ENCODE measurements at places on chromosomes 5 and 9.

DNA sequence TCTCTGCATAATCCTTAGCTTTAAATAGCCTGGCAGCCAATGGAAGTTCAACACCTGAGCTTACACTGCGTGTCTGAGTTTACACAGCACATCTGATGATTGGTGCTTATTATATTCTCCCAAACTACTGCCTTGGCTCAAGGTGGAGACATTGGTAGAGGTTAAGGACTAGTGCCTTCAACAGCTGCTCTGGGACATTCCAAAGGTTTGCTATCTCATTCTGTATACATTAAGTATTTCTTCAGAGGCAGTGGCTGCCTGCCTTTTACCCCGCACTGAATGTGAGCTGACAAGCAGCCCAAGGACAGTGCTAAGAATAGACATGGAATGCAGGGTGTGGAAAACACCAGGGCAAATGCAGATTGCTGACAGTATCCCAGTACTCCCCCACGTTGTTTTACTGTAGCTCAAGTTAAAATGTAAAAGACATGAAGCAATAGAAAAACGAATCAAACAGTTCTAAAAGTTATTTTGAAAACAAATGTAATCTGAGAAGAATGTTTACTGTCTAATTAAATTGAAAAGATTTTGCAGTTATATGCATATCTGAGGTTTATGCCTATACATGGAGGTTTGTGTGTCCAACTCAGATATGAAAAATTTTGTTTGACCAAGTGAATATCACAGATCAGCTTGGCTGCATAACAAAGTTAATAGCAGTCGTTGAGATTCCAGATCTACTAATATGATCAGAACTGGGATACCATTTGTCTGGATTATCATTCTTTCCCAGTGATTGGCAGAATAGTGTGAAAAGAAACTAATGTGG, 1.8 kb downstream of the HSPB3 start:
- DNase-seq: peak; percentile 75

GRCh38 chr5:102760815-102761214, 5.7 kb downstream of the PAM start:
- peak; percentile 67 for DNase-seq

DNA sequence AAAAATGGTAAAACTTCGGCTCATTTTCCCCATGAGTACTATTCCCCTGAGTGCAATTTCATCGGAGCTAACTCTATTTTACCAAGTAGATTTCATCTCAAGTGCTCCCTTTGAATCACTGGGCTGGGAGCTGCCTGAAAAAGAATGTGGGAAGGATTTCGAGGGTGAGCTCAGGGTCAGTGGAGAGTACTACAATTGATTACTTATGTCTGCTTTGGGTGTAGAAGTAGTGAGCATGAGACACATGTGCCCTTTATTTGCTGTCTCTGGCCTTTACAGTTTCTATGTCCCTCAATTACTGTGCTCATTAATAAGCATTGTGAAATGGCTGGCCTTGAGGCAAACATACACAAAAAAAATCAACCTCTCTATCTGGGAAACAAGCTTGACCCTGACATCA, 172.7 kb upstream of the RFX3 start:
- no peak for DNase-seq

DNA sequence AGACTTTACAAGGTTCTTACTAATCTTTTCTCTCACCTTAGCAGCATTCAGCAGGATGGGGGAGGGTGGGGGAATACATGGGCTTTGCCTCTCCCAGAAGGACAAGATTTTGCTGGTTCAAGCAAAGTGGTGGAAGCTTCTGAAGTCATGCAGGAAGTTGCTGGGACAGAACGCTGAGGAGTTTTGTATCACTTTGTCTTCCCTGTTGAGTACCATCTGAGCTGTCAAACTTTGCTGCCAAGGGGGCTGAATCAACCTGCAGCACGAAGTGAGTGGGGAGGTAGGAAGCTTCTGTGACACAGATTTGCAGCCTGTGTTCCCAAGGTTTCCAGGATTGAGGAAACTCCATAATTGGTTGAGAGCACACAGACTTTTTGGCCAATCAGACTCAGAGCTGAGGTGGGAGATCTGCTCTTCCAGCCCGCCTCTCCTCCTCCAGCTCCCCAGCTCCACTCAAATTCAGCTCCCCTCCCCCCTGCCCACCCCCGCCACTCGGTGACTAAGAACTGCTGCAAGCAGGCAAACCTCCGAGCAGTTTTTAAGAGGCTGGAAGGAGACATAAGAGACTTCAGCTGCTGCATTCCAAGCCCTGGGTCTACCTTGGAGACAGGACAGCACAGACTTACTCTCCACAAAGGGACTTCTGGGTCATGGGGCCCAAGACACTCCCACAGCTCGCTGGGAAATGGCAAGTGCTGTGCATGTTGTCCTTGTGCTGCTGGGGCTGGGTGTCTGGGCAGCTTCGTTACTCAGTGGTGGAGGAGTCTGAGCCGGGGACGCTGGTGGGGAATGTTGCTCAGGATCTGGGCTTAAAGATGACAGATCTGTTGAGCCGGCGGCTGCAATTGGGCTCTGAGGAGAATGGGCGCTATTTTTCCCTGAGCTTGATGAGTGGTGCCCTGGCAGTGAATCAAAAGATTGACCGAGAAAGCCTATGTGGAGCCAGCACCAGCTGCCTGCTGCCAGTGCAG, at the start of gene PCDHGC5:
TSS of gene PCDHGC5 (plus strand) at position 491 of the 971 bp plus-strand sequence. CDS start at position 651, 160 bp downstream.
- no peak for DNase-seq

DNA sequence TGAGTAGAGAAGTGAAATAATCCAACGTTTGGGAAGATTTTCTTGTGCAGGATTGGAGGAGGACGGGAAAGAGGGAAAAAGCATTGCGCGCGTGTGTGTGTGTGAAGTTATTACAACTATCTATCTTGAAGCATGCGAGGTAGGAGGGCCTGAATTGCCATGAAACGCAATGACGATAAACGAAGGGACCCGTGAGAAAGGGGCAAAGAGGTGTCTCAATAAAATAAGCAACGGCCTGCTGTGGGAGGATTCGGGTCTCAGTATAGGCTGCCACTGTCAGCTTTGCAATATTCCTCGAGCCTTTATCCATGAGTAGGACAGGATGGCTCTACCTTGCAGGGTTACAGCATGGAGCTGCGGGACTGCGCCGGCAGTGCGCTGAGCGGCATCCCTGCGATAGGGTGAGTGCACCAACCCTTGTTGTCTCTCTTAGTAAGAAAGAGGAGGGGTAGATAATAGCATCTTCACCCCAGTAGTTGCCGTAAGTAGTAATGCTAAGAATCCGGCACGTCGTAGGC, 631 bp upstream of the RCL1 start:
- no peak for DNase-seq

DNA sequence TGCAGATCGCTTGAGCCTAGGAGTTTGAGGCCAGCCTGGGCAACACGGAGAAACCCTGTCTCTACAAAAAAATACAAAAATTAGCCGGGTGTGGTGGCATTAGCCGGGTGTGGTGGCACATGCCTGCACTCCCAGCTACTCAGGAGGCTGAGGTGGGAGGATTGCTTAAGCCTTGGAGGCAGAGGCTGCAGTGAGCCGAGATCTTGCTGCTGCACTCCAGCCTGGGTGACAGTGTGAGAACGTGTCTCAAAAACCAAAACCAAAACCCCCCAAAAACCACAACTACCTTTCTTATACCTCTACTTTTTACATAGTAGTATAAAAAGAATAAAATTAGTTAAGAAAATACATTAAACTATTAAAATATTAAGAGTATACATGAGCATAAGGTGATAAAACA, 121.2 kb downstream of the RAPGEF6 start:
- DNase-seq: no peak

DNA sequence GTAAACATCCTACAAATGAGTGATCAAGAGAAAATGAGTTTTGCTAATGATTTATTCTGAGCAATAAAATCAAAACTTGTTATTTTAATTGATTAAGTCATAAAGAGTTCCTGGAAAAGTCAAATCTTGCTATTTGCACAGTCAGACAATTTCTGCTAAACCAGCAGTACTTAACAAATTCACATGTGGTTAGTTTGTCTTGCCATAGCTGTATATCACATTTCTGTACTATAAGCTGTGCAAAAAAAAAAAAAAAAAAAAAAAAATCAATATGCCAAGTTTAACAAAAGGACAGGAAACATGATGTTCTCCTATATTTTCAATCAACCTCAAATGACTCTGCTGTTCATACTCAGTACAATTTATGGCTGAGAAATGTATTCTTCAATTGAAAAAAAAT, 24.9 kb downstream of the POU5F2 start:
- DNase-seq: no peak

GRCh38 chr5:17916446-17916845, 282.2 kb downstream of the TAF11L14 start:
- DNase-seq: no peak

DNA sequence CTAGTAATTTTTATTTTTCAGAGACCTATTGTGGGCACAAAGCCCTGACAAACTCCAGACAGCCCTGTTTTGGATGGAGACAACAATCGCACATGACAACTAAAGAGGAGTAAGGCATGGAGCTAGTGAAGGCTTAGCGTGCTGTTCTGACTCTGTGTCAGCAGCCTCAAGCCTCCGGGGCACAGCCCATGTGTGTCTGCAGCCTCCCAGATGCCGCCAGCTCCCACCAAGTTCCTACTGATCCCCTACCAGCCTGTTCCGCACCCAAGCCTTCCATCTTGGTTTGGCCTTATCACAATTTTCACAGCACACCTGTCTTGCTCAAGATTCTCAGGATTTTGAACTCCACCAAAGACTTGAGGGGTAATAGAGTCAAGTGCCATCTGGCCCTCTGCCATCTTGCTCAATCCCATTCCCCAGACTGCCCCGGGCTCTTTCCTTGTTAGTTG, 70.3 kb upstream of the SH3PXD2B start:
- no peak for DNase-seq

All from AG09319 (cell line).